Mesothelial cell of epicardium (in vitro differentiated cells): ENCODE measurements at places on chromosomes 3 and 15.

DNA sequence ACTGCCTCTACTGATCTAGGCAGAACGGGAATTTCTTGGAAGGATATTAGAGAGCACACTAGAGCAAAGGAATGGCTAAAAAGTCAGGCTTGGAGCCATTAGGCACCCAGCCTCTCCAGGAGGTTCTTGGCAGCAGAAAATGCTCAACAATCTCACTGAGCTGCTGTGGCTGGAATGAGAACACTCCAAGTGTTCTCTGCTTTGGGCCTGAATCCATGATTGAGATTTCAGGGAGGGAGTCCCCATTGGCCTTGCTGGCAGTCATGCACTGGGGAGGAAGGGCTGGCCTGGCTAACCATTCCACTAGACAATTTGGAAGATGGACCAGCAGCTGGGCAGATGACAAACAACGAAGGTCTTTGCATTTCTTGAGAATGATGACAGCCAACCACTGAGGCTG, 362.6 kb downstream of the SHQ1 start:
- no peaks in the 10 kb centered on the region for H3K36me3 ChIP-seq
- no peak for DNase-seq
- no peaks in the 10 kb centered on the region for H3K27me3 ChIP-seq
- H3K4me1 ChIP-seq, result peaks cover 26% of the 10 kb centered on the region
- no peak overlapping the region for H3K27ac ChIP-seq
- no peak overlapping the region for H3K4me3 ChIP-seq

- H3K36me3 ChIP-seq, result no peaks in the 10 kb centered on the region
- H3K4me1 ChIP-seq, result peaks cover 5% of the 10 kb centered on the region
- H3K4me3 ChIP-seq, result no peak overlapping the region
- DNase-seq, result no peak
- no peak overlapping the region for H3K27ac ChIP-seq
Measured at GRCh38 chr3:117434661-117435412, 725.3 kb downstream of the TUSC7 start.

DNA sequence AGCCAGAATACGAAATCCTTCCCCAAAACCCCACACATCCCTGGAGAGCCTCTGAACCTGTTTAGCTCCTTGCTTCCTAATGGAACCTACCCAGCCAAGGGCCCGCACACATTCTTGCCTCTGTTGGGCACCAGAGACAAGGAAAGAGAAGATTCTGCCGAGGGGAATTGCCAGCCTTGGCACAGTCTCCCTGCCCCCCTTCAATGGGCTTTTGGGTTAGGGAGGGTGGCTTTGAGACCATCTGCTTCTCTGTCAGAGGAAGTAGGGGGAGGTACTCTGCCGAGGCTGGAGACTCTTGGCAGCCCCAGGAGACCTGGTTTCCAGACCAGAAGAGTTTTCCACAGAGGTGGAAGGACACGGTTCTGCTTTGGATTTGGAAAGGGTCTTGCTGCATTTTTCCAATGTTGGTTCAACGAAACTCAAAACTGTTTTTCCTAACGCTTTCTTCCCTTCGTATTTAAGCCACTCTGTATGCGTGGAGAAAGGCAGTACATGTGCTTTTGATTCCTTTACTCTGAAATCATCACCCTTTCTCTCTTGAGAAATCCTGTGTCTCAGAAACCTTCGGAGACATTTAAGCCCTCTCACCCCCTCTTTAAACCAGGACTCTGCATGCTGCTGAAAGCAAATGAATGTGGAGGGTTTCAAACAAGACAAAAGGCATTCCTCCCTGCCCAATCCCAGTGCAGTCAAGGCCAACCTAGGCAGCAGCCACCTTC, 78.8 kb upstream of the PRR23C start:
- H3K4me1 ChIP-seq, result peaks cover 6% of the 10 kb centered on the region
- no peaks in the 10 kb centered on the region for H3K36me3 ChIP-seq
- H3K4me3 ChIP-seq, result no peak overlapping the region

GRCh38 chr3:152742368-152743347, 92.3 kb upstream of the P2RY1 start:
- no peak overlapping the region for H3K4me3 ChIP-seq
- no peak for DNase-seq
- no peaks in the 10 kb centered on the region for H3K27me3 ChIP-seq
- H3K27ac ChIP-seq, result no peak overlapping the region
- peaks cover 4% of the 10 kb centered on the region for H3K4me1 ChIP-seq

GRCh38 chr3:58037141-58037910, 29.1 kb downstream of the FLNB start:
- no peaks in the 10 kb centered on the region for H3K36me3 ChIP-seq
- H3K27me3 ChIP-seq, result no peaks in the 10 kb centered on the region
- H3K27ac ChIP-seq, result peak overlapping the region; percentile 88

GRCh38 chr3:128009952-128010846, 42.0 kb upstream of the SEC61A1 start:
- H3K4me1 ChIP-seq, result peaks cover 6% of the 10 kb centered on the region
- no peak overlapping the region for H3K27ac ChIP-seq

DNA sequence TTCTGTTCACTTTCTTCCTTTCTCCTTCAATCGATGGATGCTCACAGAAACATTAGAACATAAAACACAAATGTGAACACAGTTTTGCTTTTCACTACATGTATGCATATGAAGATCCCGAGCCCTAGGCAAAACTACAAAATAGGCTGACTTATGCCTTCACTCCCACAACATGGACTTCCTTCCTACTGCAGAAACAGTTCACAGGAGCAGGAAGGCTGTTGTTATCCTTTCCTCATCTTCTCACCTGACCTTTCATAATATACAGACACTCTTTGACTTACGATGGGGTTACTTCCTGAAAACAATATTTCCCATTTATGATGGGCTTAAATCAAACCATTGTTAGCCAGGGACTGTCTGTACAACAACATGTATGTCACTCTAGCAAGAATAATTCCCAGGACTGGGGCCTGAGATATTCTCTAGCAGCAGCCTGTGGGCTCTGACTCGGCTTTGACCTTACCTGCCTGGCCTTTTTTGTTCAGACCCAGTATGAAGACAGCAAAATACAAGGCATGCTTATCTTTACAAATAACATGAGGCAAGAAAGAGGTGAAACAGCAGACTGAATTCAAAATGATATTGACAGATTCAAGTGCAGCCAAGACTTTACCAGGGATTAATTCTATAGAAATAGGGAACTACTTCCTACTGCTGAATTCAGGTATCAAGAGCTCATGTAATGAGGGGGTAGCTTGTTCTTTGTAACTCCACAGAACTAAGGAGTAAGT, 51.8 kb upstream of the PLXND1 start:
- no peak overlapping the region for H3K4me3 ChIP-seq
- H3K4me1 ChIP-seq, result peaks cover 36% of the 10 kb centered on the region
- H3K36me3 ChIP-seq, result peaks cover 4% of the 10 kb centered on the region

DNA sequence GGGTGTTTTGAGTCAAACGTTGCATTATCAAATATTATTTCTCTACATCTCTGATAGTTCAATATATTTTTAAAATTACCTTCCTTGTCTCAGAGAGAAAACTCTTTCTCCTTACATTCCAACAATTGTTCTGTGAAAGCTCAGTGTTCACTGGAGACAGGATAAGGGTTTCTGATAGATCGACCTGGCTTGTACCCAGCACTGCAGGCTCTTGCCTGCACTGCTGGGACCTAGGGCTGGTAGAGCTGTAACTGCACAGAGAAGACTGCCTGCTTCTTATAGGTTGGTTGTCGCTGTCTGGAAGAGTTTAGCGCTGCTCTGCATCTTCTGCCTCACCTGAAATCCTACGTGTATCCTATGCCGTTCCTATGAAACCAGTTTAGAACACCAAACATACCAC, 249.9 kb upstream of the LRTM1 start:
- peaks cover 1% of the 10 kb centered on the region for H3K36me3 ChIP-seq
- H3K4me3 ChIP-seq, result no peak overlapping the region
- DNase-seq, result no peak
- H3K4me1 ChIP-seq, result peaks cover 44% of the 10 kb centered on the region

DNA sequence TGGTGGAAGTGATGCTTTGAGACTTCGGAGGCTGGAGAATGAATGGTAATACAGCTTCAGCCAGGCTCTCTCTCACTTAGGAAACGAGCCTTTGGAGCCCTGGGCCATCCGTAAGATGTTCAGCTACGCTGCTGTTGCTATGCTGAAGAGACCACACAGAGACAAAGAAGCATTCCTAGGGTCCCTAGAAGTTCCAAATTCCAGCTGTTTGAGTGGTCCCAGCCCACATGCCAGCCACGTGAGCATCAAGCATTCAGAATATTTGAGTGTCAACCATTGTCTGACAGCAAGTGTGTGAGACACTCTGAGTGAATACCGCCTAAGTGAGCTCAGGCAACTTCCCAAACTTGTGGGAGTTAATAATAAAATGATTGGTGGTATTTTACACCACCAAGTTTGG, 212.9 kb downstream of the CD47 start:
- no peaks in the 10 kb centered on the region for H3K4me1 ChIP-seq
- no peak overlapping the region for H3K4me3 ChIP-seq
- H3K27ac ChIP-seq, result no peak overlapping the region
- no peaks in the 10 kb centered on the region for H3K27me3 ChIP-seq
- DNase-seq, result no peak

DNA sequence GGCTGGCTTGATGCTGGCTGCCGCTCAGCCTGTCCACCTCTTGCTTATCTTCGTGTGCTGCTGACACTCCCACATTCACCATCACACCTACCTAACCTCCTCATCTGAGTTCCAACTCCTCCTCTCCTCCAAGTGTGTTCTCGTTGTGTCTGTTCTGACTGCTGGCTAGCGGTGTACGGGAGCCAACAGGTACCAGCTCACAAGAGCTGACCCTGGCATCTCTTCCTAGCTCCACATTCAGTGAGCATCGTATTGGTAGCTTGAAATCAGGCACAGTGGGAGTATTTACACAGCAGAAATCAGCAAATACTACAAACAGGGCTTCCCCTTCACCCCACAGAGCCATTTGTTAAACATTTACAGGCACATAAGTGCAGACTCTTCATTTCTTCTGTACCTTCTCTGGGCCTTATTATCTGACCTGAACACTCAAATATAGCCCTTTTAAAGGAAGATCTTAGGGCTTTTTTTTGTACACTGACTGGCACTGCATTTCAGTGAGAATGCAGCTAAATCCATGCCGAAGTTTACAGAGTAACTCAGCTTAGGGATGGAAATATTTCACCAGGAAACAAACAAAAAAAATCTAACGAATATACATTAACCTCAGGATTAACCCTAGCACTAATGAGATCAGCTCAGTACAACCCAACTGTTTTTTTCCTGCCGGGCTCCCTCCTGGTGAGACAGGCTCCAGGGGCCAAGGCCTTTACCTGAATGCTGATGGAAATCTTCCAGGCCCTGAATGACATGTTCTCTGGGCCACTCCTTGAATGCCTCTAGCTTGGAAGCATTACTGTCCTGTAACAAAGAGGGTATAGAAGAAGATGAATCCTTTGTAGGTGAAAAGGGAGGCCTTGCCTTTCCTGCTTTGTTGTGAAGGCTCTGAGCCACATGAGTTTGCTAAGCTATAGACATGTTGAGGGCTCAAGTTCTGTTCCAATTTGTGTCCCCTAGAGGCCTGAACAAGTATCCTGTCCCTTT, 150.5 kb upstream of the LPP start:
- no peak overlapping the region for H3K27ac ChIP-seq
- H3K27me3 ChIP-seq, result no peaks in the 10 kb centered on the region
- H3K4me1 ChIP-seq, result peaks cover 10% of the 10 kb centered on the region
- no peak overlapping the region for H3K4me3 ChIP-seq

DNA sequence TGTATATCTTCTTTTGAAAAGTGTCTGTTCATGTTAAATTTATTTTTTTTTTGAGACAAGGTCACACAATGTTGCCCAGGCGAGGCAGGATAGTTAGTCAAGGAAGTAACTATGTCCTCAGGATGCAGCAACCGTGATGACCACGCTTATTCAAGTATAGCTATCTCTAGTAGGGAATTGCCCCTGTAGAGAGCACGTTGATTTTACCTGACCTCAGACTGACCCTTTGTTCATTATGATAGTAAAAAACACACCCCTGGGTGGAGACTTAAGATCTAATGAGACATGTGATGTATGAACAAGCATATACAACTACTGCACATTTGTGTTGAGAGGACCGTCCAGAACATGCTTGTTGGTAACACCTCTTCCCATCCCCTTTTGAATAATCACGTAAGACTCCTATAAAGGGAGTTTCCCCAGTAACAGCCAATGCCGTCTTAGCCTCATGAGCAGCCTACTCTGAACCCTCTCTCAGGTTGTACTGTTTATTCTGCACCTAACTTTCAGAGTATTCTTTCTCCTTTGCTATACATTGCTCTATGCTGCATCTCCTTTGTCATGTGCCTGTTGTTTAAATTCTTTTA, 32.9 kb downstream of the ZNF621 start:
- H3K4me3 ChIP-seq, result no peak overlapping the region
- no peak for DNase-seq
- H3K27ac ChIP-seq, result no peak overlapping the region
- H3K36me3 ChIP-seq, result peaks cover 14% of the 10 kb centered on the region

DNA sequence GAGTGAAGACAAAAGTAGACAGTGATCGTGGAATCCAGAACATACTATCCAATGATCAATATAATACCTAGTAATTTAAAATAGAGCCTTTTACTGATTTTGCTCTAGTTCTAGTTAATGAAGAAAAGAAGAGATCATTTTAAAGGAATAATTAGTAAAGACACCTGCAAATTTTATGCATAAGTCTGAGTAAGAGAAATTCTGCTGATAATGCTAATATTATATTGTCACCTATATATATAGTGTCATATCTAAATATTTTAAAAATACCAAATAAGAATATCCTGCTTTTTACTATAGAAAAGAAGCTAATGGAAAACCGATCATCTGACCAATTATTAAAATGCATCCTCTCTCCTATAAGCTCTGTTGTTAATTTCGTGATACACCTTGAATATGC, 152.1 kb downstream of the CNTN4 start:
- no peak overlapping the region for H3K4me3 ChIP-seq
- H3K36me3 ChIP-seq, result peaks cover 17% of the 10 kb centered on the region
- no peaks in the 10 kb centered on the region for H3K27me3 ChIP-seq
- peaks cover 6% of the 10 kb centered on the region for H3K4me1 ChIP-seq
- no peak overlapping the region for H3K27ac ChIP-seq

GRCh38 chr3:168089179-168089771, 6.4 kb downstream of the GOLIM4 start:
- H3K27me3 ChIP-seq, result no peaks in the 10 kb centered on the region
- H3K4me1 ChIP-seq, result peaks cover 80% of the 10 kb centered on the region
- H3K27ac ChIP-seq, result peak overlapping the region; percentile 44
- DNase-seq, result no peak
- H3K4me3 ChIP-seq, result no peak overlapping the region

DNA sequence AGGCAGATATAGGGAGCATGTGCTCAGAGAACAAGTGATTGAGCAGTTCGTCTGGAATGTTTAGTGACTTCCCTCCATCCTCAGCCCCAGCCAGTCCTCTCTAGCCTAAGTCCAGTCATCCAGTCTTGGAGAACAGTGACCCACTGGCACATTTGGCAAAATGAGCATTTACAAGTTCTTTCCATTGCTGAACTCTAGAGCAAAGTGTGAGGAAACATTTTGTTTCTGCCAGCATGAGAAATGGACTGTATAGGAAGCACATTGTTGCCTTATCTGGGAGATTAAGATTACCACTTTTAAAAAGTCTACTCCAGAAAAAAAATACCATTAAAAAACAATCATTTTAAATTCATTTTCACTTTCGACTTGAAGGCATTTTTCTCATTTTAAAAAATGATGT, 353.6 kb downstream of the SHQ1 start:
- H3K36me3 ChIP-seq, result no peaks in the 10 kb centered on the region
- no peaks in the 10 kb centered on the region for H3K4me1 ChIP-seq
- no peak for DNase-seq
- H3K27ac ChIP-seq, result no peak overlapping the region
- H3K27me3 ChIP-seq, result no peaks in the 10 kb centered on the region

GRCh38 chr3:159987291-159987711, 1.3 kb upstream of the IL12A start:
- H3K4me1 ChIP-seq, result no peaks in the 10 kb centered on the region
- H3K4me3 ChIP-seq, result no peak overlapping the region
- no peaks in the 10 kb centered on the region for H3K36me3 ChIP-seq
- DNase-seq, result no peak

GRCh38 chr3:136973352-136973751, 15.6 kb downstream of the IL20RB start:
- DNase-seq, result no peak
- H3K4me3 ChIP-seq, result no peak overlapping the region
- H3K27ac ChIP-seq, result no peak overlapping the region
- peaks cover 12% of the 10 kb centered on the region for H3K36me3 ChIP-seq
- no peaks in the 10 kb centered on the region for H3K4me1 ChIP-seq
